AG10803 (cell line): ENCODE measurements at places on chromosomes 5 and 9.

DNA sequence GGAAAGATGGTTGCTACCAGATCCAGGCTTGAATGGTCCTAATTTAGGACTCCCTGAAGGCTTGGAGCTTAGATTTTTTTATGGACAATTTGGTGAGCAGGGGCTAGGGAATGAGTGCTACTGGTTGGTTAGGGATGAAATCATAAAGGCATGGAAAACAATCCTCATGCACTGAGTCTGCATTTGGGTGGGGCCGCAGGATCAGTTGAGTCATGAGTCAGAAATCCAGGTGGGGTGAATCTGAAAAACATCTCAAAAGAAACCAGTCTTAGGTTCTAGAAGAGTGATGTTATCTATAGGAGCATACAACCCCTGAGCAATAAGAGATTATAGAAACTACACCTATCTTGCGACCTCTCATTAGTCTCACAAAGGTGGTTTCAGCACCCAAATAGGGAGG, 300.0 kb downstream of the KIF4B start:
- DNase-seq, result no peak

- no peak for DNase-seq
These were observed 22.6 kb upstream of the NADK2 start for GRCh38 chr5:36264202-36264760.

- DNase-seq, result no peak
These were observed 83.1 kb downstream of the FGF1 start for GRCh38 chr5:142602720-142603245.

DNA sequence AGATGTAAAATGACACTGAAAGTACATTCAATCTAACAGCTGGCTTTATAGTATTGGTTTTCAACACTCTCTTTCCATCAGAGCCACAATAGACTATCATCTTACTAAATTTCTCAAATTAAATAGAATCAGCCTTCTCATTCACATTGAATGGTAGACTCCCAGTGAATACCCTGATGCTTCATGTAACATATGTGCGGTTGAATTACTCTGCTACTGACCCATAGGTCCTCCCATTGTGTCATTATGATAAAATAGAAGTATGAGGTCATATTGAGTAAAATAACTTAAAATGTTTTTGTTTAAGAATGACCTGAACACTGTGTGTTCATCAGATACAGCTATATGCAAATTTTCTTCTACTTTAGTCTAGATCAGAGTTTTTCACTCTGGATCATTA, 75.9 kb upstream of the ADAMTSL1 start:
- no peak for DNase-seq

DNA sequence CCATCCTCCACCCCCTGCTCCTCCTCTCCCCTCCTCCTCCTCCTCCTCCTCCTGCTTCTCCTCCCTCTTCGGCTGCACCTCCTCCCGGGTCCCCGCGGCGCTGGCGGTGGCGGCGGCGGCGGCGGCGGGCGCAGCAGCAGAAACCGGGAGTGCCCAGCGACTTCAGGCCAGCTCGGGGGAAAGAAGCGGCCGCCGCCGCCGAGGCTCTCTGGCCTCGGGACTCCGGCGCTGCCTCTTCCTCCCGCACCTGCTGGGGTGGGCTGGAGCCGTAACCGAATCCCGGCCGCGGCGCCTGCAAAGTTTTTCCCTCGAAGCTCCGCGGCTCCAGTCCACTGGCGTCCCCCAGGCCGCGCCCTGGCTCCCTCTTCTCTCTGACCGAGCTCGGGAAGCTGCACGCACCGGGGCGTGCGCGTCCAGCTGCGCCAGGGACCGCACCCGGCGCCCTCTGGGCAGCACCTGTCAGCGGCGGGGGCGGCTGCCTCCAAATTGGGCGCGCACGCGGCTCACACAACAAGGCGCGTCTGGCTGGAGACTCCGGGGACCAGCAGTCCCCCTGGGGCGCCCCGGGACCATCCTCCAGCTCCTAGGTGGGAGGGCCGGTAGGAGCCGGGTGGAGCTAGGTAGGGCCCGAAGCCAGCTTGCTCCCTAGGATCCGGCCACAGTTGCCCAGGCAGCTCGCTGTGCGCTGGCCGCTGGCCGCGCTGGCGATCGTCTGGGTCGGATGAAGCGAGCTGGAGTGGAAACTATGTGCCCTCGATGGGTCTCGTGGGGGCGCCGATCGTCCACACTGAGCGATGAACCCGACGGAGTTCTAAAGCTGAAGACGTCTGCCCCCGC, at the start of gene MCTP1:
Gene MCTP1 (minus strand): TSS at position 523 of the 837 bp plus-strand sequence.
- no peak for DNase-seq

- no peak for DNase-seq
These were observed 54.5 kb upstream of the IFNK start for GRCh38 chr9:27469550-27469949.
